ENCODE measurements at places on chromosomes 5 and 9.

DNA sequence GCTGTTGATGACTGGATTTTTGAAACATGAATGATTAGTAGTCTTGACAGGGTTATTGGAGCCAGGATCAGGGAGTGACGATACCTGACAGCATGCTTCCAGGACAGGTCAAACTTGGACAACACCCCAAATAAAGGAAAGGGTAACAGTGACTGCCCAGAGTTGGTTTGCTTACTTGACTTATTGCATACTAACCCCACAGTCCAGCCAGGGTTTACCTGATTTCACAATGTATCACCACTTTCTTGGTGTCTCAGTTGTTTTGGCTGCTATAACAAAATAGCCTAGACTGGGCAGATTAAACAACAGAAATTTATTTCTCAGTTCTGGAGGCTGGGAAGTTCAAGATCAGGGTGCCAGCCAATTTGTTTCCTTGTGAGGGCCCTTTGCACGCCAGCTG, 301.0 kb upstream of the VLDLR start:
- DNase-seq, result no peak

- DNase-seq, result no peak
Measured at GRCh38 chr9:136748201-136748600, at the start of gene LCN6. LCN6 (minus strand) TSS chr9:136748525; CDS start chr9:136748483, 42 bp downstream.

GRCh38 chr9:127884427-127884911, 7.0 kb upstream of the AK1 start:
- no peak for DNase-seq

DNA sequence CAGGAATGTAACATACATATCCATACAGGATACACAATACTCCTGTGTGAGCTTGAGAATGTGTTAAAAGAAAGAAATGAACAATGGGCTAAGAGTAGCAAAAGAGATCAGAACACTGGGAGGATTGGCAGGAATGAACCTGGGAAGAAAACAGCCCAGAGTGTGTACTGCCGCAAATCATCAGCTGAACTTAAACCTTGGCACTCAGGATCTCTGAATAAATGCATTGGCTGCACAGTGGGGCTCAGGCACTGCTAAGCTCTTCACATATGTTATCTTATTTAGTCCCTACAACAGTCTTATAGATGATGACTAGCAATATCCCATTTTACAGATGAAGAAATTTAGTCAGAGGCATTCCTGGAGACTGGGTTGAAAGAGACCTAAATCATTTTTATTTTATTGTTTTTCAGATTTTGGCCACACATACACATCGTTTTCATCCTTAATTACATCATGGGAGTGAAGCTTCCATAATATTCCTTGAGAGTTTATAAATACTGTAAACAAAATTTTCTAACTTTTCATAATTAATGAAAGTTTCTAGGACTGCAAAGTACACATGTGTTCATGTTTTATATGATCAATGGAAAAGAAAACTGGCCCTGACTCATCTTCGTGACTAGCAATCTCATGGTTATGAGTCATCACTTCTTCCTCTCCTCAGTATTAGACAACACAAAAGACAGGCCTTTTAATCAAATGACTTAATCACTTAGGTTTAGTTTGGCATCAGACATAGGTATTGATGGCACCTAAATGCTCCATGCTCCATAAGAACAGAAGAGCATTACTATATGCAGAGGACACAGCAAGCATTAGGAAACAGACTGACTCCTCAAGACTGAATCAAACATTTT, 59.2 kb downstream of the CDH18 start:
- DNase-seq, result no peak

GRCh38 chr9:2241461-2241835, 226.3 kb downstream of the SMARCA2 start:
- peak; percentile 22 for DNase-seq

DNA sequence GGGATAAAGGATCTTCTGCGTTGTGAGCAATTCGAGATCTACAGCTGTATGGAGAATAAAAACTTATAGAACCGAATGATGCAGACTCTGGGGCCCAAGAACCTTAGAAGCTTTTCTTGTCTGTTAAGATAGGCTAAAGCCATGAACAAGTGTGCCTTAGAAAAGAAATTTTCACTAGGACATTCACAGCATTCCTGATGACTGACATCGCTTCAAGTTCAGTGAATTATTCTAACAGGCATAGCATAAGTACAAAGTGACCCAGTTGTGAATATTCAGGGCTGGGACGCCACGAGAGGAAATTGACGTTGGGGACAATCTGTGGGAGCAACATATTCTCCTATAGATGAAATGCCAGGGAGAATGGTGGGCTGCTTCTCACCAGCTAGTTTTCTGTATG, 32.0 kb upstream of the PANK3 start:
- DNase-seq, result no peak

GRCh38 chr9:33446240-33446945, 1.0 kb downstream of the AQP3 start:
- no peak for DNase-seq

DNA sequence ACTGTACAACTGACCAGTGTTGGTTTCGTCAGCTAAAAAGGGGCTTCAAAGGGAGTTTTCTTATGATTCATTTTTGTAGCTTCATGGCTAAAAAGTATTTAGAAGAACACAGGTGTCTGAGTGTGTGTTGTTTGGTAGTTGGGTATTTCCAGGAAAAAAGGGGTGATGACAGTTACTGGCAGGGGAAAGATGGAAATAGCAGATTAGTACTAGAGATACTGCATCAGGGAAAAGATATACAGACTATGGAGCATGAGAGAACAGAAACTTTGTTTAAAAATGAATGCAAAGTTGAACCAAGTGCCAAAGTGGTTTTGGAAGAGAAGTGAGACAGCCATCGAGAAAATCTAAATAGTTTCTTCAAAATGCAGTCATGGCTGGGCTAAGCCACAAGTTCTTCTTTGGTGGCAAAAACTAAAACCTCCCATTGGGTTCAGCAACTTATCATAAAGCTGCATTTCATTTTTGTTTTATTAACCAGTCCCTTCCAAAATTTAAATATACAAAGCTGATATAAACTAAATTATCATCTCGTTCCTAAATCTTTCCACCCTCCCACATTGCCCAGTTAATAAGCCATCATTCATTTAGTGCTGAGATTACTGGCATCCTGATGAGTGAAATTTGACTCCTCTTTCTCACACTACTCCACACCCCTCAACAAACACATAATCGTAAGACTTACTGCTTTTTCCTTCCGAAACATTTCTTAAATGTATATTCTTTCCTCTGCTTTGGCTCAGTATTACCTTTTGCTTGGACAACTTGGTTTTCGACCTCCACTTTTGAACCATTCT, 33.5 kb downstream of the ELL2 start:
- no peak for DNase-seq

- DNase-seq, result peak; percentile 66
Measured at GRCh38 chr9:112793213-112793810, 42.8 kb downstream of the SNX30 start.

GRCh38 chr5:96252596-96252995, 180.5 kb downstream of the PCSK1 start:
- DNase-seq, result no peak

GRCh38 chr9:34125681-34126206, 754 bp downstream of the DCAF12 start:
- peak; percentile 26 for DNase-seq

DNA sequence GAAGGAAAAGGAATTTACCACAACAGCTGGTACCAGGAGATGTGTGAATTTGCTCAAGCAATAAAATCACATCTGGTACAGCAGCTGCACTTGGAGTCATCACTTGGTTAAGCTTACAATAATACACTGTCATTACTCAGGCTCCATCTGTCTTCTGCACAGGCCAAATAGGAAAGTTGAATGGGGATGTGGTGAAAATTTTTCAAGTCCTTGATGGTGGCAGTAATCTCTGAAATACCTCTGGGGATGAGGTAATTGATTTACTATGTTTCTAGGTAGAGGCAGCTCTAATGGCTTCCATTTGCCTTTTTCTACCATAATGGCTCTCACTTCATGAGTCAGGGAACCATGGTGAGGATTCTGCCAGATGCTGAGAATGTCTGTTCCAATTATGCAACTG, 206.8 kb upstream of the ATP10B start:
- DNase-seq, result no peak

DNA sequence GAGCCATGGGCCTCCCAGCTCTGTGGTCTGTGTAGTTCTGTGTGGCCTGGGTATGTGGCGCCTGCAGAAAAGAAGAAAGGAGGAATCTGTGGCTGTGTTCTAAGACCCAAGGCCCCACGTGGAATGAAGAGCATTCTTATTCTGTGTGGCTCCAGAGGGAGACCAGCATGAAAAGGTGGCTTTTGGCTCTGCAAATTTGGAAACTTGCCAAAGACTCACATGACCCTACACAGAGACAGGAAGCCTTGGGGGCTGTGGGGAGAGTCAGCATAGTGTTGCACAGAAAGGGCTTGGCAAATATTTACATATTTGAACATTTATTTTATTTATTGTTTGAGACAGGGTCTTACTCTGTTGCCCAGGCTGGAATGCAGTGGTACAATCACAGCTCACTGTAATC, 193.3 kb downstream of the TMEM38B start:
- no peak for DNase-seq

GRCh38 chr9:122134822-122135528, 24.6 kb downstream of the NDUFA8 start:
- no peak for DNase-seq

GRCh38 chr5:174098694-174099093, 53.2 kb downstream of the NSG2 start:
- no peak for DNase-seq

GRCh38 chr9:133458643-133459312, 1.0 kb upstream of the CACFD1 start:
- no peak for DNase-seq

GRCh38 chr9:77020413-77021290, 1.2 kb downstream of the FOXB2 start:
- DNase-seq, result no peak

- DNase-seq, result no peak
Measured at GRCh38 chr9:131677444-131678180, 62.3 kb downstream of the RAPGEF1 start.

DNA sequence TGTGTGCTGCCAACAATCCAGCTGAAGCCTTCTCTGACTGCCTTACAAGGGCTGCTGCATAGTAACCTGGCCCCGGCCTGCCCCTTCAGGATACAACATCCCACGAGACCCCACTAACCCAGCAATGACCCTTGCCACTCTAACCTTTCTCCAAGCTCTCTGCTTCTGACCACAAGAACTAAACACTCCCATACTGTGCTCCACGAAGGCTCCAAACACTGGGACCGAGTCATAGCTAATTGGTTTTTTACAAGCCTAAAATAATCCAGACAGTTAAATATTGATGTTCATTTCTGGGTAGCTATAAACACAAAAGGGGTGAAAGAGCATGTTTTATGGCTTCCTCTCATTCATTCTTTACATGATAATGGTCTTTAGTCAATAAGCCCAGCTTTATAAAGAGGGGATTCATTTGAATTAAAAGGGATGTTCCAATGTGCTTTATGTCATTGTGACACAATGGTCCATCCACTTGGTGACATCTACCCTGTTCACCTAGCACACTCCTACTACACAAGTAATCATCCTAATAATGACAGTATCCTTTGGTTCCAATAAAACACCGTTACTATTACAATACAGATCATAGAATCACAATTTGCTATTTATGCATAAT, 16.2 kb upstream of the TLE4 start:
- no peak for DNase-seq

DNA sequence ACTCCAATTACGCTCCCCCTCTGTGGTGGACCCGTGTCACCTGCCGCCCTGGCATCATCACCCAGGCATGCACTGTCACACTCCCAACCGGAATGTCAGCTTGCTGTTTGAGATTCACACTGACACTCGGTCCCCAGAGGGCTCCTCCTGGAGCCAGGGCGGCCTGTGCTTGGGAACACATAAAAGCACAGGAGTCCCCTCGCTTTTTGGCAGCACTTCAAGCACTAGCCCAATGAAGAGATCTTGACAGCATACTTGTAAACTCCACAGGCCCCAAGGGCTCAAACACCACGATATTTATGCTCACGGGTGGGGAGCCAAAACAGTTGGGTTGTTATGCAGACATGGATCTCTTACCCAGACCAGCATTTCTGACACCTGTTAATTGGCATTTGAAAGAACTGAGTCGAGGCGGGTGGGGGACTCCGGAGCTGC, 90.8 kb upstream of the EGFLAM start:
- no peak for DNase-seq

DNA sequence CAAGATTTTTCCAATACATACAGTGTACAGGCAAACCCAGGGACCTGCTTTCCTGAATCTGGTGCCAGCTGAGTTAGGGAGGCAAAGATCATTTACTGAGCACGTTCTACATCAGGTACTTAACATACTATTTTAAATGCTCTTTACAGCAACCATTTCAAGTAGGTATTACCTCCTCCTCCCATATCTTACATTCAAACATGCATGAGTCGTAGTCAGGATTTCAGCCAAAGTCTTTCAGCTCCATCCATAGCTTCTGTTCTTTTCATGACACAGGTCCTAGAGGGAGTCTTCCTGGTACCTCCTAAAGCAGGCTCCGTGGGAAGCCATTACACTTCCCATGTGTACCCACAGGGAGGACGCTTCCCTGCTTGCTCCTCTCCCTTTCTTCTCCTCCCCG, 11.7 kb downstream of the KCNV2 start:
- no peak for DNase-seq

DNA sequence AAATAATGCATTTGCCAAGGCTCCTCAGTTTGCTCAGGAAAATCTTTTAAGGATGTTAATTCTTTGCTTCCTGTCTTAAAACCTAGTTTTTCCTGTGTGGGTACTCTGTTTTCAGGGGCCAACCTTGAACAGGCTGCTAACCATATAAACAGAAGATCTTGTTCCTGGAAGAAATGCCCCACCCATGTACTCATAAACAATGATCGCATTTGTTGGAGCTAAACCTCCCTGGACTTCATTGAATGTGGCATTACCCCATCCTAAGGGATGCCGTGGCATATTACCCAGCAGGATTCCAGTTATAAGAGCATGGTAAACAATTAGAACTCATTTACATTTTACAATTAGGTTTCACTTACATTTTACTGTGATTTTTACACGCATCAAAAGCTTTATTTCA, 436.0 kb downstream of the ZNF608 start:
- no peak for DNase-seq

- DNase-seq, result no peak
Measured at GRCh38 chr5:119828541-119828940, 199.2 kb downstream of the FAM170A start.

- DNase-seq, result no peak
Measured at GRCh38 chr9:103615994-103616393, 478.1 kb upstream of the SMC2 start.
